ENCODE measurements at places on chromosomes 1 and 21.

DNA sequence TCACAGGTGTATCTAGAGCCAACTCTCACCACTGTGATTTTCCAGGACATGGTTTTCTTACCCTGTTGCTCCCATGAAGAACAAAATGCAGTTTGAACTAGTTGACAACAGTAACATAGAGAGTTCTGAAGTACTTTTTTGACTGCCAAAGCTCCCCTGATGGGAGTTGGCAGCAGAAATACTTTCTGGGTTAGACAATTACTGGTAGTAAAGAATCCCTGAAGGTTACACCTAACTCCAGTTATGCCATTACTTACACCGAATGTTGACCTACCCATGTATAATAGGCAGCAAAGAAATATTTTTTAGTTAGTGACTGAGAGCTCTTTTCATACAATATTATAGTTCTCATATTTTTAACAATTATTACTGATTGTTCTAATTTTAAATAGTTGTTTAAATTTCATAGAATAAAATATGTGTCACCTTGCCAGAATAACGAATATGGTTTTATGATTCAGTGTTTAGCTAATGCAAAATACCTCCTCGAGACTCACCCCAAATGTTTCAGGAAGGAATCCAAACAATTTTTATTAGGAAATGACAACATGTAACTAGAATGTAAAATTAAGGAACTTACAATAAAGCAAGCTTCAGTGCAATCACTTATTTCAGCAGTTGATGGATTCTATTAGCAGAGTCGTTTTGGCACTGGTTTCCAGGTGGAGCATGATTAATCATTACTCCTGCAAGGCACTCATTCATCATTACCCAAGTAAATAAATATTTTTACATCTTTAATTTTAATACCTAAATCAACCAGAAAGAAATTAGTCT lies 237.6 kb downstream of the MRPL39 start:
- DNase-seq = no peak

GRCh38 chr1:61420243-61420642 lies 304.7 kb downstream of the TM2D1 start:
- DNase-seq = no peak

DNA sequence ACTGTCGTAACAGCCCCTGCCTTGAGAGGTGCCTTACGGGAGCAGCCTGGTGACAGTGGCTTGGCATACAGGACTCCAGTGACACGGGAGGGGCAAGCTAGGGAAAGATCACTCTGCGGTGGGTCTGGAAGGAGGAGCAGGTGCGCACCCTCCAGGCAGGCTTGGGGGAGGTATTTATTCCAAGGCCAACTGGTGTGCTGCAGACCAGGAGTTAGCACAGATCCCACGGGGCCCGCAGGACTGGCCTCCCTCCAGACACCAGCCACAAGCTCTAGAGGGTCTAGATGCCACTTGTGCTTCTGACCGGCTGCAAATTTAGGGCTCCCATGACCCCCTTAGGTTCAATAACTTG lies 22.1 kb downstream of the PSEN2 start:
- DNase-seq = no peak

GRCh38 chr1:77832901-77833300 lies 53.5 kb downstream of the MIGA1 start:
- no peak for DNase-seq

- no peak for DNase-seq
Observed at GRCh38 chr1:153957744-153958110, 685 bp downstream of the CRTC2 start.

DNA sequence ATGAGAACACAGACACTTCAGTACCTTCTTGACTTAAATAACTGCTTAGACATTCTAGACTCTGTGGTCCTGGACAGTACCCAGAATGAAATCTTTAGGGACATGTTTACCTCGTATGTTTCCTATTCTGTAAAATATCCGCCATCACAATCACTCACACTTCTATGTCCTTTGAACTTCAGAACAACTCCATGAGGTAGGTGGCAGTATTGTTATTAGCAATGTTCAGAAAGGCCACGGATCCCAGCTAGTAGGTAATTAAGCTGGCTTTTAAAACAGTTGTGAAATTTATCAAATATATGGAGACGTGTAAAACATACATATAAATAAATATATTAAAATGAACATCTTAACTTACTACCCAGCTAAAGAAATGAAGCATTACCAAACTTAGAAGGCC lies 83.4 kb downstream of the CACHD1 start:
- no peak for DNase-seq

DNA sequence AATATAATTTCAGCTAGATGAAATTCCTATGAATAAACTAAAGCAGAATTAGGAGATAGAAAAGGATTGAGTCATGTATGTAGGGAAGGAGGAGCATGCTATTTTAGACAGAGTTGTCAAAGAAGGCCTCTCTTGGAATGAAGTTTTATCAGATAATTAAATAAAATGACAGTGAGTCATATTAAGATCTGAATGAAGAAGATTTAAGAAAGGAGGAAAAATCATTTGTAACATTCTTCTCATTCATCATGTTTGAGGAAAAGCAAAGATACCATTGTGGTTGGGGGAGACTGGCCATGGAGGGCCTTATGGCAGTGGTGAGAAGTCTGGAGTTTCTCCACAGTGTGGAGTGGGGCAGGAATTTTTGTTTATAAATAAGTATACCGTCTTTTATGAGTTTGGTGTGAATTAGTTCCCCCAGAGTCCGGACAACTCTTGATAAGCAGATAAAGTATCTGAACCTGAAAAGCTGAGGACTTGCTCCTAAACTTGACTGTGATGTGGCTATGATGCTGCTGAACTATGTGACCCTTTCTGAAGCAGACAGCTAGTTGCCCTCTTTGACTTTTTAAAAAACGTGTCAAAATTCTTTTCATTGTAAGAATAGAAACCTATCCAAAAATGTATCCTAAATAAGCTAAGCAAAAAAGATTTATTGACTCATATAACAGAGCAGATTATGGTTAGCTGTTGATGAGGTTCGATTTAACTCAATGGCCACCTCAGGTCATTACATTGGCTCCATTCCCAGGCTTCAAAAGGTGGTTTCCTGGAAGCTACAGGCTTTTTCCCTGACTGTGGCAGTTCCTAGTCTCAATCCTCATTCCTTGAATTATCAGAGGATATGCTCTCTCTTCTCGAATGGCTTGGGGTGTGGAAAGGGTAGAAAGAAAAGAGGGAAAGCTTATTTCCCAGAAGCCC lies 90.8 kb downstream of the LHX9 start:
- DNase-seq = no peak

DNA sequence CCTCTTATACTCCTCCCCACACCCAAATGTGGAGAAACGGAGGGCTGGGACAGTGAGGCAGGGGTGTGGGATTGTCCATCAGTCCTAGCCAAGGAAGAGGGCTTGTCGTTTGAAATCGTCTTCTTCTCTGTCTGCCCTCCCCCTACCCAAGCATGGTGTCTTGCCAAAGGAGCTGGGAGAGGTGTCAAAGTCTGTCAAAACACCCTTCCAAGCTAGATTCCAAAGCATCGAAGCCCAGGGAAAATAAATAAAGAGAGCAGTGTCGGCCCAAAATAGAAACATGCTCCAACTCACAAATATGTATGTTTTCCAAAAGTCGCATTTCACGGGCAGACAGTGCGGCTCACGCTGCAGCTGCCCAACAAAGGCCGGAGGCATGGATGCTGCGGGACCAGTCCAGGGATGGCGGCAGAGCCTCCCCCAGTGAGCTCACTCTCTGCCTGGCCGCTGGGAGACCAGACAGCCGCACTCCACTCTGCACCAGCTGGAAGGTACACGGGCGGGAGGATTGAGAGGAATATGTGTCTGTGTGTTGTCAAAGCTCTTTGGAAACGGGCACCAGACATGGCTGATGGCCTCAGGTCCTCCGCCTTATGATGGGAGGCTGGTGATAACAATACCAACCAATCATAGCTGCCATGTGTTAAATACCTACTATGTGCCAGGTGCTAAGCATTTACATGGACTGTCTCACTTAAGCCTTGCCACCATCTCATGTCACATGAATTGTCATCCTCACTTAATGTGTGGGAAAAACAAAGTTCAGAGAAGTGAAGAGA lies 3.9 kb downstream of the DISP3 start:
- DNase-seq = no peak

- DNase-seq = no peak
Observed at GRCh38 chr1:34610063-34610462, 144.8 kb upstream of the GJB5 start.

DNA sequence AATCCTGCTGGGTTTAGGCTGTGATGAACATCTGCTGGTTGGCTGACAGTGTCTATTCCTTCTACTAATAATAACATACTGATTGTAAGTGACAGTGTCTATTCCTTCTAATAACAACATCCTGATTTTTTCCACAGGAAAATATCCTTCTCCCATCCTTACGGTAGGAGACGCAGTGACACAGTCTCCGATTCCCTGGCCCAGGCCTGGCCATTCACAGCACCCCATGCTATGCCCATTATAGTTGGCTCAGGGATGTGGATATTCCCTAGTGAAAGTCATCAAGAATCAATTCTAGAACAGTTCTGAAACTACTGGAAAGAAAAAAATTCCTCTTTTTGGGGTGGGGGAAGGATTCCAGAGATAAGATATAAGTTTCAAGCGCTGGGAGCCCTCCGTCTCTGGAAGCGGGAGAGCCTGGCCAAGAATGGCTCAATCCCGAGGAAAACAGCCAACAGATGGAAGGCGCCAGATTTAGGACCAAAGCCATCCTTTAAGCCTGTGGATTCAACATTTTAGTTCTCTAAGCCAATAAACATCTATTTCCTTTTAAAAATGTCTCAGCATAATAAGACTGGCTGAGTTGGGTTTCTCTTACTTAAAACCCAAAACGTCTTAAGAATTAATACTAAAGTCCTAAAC lies 88.6 kb downstream of the GPATCH2 start:
- DNase-seq = no peak

Measured in stimulated activated CD8-positive, alpha-beta memory T cell treated with anti-CD3 and anti-CD28 coated beads, Interleukin-15, amount 100 ng/mL, for 48 hours (primary cell).